ENCODE measurements at places on chromosomes 1 and 21.

GRCh38 chr21:25494804-25495203 is 112.5 kb downstream of the MRPL39 start:
- no peak for DNase-seq

- DNase-seq = no peak
These were observed 3.4 kb upstream of the LAMB3 start for GRCh38 chr1:209655411-209656231.

GRCh38 chr1:147336291-147336690 is 93.8 kb downstream of the CHD1L start:
- no peak for DNase-seq

DNA sequence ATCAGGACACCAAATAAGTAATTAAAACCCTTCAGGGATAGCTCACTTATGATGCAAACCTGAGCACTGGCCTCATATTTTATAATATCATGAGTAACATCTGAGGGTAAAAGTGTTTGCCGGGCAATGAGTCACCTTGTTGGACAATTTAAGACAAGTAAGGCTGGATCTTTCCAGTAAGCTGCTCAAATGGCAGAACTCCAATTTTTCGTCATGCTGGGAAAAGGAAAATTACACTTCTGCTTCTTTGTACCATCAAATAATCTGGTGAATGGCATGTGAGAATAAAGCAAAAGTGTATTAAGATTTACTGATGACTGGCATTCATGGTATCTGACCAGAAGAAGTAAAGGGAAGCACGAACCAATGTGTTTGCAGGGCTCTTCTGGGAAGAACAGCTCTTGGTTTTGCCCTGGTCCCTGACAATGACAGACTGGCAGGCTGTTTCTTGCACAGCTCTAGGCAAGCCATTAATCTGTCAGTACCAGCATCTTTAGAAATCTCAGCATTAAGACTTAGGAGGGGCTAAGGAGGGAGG is 392.2 kb downstream of the VAV3 start:
- DNase-seq = no peak

- DNase-seq = no peak
These were observed 2.4 kb downstream of the EPS15 start for GRCh38 chr1:51516649-51517158.

- DNase-seq = no peak
These were observed 68.2 kb downstream of the MAP10 start for GRCh38 chr1:232873412-232873811.

DNA sequence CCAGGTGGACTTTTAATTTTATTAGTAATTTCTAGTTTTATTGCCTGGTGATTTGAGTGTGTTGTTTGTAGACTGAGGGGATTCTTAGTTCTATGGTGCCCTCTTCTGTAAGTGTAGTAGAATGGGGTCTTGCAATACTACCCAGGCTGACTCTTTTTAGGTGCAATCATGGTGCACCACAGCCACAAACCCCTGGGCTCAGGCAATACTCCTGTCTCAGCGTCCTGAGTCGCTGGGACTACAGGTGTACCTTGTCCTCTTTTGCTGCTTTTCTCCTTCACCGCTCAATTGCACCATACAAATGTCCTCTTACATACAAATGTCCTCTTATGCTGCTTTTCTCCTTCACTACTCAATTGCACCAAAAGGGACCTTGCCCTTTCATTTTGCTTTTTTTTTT is 43.1 kb downstream of the SCP2 start:
- no peak for DNase-seq

DNA sequence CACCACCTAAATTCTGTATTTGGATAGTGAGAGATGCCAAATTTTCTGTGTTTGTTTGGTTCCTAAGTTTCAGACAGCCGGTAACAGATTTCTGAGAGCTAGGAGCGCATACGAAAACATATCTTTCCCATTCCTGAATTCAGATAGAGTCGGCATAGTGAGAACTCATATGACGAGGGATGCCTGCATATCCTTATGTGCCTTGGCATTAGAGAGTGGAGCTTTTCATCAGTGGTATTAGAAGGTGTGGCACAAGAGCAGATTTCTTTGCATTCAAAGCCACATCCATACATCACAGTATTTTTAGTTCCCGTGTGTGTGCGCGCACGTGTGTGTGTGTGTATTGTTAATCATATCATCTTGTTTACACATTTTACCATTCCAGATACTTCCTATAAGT is 85.8 kb downstream of the ATP5PO start:
- no peak for DNase-seq

DNA sequence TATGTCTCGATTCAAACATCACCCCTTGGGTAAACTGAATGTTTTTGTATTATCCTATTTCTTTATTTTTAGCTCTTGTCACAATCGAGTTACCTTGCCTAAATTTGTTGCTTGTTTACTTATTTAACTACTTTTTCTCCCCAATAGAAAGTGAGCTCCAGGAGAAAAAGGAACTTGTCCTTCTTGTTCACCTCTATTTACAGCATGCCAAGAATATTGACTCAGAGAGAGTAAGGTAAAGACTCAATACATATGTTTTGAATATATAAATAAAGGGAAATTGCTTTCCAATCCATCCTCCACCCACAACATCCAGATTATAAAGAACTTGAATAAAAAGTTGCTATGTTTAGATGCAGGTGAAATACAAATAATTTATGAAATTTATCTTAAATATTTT is 107.3 kb upstream of the PDC start:
- DNase-seq = no peak

- no peak for DNase-seq
These were observed 2.8 kb upstream of the SERINC2 start for GRCh38 chr1:31409946-31410858.

DNA sequence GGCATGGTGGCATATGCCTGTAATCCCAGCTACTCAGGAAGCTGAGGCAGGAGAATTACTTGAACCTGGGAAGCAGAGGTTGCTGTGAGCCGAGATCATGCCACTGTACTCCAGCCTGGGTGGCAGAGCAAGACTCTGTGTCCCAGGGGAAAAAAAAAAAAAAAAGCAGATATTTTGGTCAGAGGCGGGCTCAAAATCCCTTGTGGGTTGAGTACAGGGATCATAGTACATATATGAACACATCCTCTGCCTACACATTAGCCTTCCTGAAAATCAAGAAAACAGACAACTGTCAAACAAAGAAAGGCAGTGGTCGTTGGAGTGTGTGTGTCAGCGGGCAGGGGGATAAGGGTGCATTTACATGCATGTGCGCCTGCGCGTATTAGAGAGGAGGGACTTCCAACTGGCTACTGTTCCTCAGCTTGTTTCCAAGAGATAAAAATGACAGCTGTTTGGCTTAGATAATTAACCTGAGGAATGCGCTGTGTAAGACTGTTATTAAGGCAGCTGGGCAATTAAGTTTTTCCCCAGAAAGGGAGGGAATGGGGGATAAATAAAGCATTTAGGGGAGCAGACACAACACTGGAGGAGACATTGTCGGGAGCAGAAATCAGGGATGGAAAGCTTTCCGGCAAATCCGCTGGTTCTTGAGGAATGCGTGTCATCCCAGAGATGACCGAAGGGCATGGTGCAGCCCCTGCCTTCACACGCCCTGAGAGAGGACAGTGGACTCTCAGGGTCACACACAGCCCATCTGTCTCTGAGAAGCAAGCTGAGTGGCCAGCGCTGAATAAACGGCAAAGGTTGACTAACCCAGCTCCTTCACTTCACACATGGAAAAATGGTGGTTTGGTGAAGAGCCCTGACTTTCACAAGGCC is 6.4 kb downstream of the LAMB3 start:
- no peak for DNase-seq

DNA sequence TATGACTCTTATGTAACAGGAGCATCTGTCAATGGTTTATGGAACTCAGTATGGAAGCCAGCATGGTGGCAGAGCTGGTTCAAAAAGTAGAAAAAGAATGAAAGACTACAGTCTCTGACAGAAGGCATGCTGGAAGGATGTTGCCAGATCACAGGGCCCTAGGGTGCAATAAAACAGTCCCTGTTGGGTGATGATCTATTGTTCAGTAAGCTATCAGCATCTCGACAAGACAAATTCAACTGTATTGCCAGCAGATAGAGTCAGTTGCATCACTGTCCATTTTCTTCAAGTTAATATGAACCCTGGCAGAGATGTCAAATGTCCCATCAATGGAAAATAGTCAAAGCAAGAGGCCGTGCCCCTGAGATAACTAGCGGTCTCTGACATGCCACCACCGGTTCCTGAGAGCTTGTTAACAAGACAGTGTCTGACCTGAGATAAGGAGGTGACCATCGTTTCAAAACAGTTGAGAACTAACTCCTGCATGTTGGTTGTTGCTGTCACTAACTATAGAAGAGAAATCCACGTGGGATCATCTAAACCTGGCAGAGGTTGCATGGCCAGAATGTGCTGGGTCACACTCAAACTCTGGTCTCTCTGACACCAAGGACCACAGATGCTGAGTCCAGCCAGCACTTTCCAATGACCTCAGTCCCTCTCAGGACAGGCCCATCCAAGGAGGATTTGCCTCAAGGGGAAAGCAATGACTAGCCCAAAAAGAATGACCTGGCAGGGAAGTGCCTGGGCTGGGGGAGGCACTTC is 125.9 kb downstream of the RIPK4 start:
- DNase-seq = no peak

DNA sequence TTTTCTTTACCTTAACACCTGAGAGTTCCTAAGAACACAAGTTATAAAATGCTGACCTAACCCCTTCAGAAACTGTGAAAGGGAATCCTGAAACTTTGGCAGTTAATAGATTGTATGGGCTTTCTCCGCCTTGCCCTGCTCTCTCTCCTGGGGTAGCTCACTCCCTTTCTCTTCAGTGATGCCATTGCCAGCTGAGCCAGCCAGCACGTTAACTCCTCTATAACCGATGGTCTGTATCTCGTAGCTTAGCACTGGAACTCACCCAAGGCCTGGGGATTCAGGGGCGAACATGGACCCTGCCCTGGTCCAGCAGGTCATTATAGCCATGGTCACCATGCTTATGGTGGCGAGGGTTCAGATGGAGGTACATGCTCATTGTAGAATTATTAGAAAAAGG is 40.7 kb downstream of the TRAPPC10 start:
- DNase-seq = no peak

DNA sequence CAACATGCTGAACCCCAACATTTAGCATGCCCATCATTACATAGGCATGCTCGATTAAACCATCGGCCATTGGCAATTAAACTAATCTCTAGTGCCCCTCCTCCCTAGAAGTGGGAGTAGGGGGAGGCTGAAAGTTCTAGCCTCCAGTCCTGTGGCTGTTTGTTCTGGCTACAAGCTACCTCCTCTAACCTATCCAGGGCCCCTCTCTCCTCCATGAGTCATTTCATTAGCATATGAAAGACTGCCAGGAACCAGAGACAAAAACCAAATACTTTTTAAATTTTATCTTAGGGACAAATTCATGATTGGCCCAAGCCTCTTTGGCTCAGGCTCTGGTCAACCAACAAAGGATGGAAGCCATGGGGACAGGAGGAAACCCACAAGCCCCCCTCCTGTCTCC is 231.1 kb downstream of the CACNA1E start:
- no peak for DNase-seq

DNA sequence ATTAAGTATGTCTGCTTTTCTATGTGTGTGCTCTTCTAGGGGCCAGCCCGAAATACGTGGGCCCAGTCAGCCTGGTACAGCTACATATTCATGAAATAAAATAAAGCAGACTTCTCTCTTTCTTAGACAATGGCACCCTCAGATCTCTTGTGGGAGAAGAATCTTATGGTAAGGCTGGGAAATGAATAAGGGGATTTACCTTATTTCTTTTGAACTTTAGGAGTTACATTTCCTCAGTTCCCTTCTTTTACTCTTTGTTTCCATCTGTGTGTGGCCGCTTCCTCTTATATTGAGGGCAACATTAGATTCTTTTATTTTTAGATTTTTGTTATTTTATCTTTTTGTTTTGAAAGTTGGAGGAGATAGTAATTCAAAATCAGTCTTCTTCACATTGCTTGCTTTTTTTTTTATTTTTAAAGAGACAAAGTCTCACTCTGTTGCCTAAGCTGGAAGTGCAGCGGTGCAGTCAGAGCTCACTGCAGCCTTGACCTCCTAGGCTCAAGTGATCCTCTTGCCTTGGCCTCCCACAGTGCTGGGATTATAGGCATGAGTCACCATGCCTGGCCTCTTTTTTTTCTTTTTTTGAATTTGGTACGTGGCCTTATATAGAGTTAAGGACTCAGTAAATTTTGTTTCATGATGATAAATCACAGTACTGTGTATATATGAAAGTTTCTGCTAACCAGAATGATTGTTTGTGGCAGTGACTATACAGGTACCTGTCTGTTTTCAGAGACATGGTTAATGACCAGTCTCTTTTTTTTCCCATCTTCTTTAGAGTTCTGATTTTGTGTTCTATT is 9.1 kb downstream of the LAMC1 start:
- DNase-seq = no peak

GRCh38 chr1:8687039-8687438 is 130.4 kb downstream of the RERE start:
- DNase-seq = no peak

GRCh38 chr21:26061437-26061836 is 109.1 kb downstream of the APP start:
- DNase-seq = no peak

- no peak for DNase-seq
These were observed 58.4 kb upstream of the RNPC3 start for GRCh38 chr1:103467100-103467499.

DNA sequence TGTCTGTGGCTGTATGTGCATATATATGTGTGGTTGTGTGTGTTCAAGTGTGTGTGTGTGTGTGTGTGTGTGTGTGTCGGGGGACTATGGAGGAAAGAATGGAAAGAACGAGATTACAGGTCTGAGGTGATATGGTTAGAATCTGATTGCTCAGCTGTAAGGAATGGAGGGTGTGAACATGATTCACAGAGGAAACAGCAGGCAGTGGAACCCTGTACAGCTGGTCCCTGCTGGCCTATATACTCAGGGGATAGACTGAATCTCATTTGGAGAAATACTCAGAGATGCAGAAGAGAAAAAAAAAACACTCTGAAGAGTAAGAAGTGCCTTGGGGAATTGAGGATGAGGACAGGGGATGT is 180.1 kb upstream of the ESRRG start:
- DNase-seq = no peak

DNA sequence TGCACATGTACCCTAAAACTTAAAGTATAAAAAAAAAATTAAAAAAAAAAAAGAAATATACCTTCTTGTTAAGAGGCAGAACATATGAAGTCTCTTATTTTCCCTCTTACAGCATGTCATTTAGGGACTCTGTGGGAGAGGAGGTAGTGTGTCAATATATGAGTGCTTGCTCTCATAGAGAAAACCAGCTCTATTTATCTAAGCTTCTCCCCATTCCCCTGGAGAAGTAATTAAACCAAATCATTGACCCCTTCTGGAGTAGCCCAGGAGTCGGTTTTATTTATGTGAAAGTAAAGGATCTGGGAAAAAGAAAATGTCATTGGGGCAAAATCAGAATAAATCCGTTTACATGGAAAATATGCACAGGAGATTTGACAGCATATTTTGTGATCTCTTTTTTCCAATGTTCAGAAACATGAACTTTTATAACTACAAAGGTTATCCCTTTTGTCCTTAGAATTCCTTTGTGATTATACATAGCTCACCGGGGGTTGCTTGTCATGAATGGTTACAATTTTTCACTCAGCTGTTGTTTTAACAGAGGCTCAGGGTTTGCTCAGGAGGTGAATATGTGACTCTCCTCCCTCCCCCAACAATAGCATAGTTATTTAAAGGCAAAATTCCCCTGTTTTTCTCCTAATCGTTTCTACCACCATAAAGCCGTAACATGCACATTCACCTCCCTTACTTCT is 114.5 kb upstream of the C1orf21 start:
- no peak for DNase-seq

Measured in stimulated activated CD8-positive, alpha-beta memory T cell treated with anti-CD3 and anti-CD28 coated beads, Interleukin-12 subunit alpha, Interleukin-12 subunit beta, amount 100 ng/mL, for 4 hours (primary cell).